ENCODE measurements at places on chromosomes 16 and 17. TPM values are rescaled to one million over a fixed set of nuclear protein-coding genes. Genes with fewer than 3 reads are reported as not detected.

Gene CCL15
- total RNA-seq = not detected

Gene HOXB1
- not detected for total RNA-seq

Gene TP53TG3D
- total RNA-seq = 2.3 TPM

Gene FBXW10
- total RNA-seq = not detected

Gene STAC2
- total RNA-seq = 0.27 TPM

Gene MYH3
- 16.0 TPM for total RNA-seq

Gene ZNF469
- total RNA-seq = 2.1 TPM

Gene KIF2B
- not detected for total RNA-seq

Gene CRYBA1
- not detected for total RNA-seq

Gene TNP2
- total RNA-seq = not detected

Gene NOG
- 114 TPM for total RNA-seq

Gene CACNA1H
- total RNA-seq = 2.3 TPM

Gene MED13
- total RNA-seq = 82.4 TPM

Gene SSTR5
- total RNA-seq = not detected

Gene SLFN14
- total RNA-seq = not detected

Gene TMC7
- not detected for total RNA-seq

Gene TBC1D28
- total RNA-seq = not detected

Gene RPL13
- 5,034 TPM for total RNA-seq

Gene SLC38A8
- total RNA-seq = not detected

Gene SYNGR3
- total RNA-seq = 0.60 TPM

Gene ZNF500
- total RNA-seq = 34.7 TPM

Gene VWA3A
- total RNA-seq = 0.99 TPM

Gene CCNF
- total RNA-seq = 2.4 TPM

Gene TERB1
- 0.25 TPM for total RNA-seq

Gene SLC52A1
- total RNA-seq = not detected

Gene VTN
- total RNA-seq = 0.26 TPM

Gene TANGO6
- 34.8 TPM for total RNA-seq

Gene CLEC10A
- 0.49 TPM for total RNA-seq

Gene ATP2A3
- total RNA-seq = 144 TPM

Gene HBZ
- not detected for total RNA-seq

Gene SLX1A
- 47.1 TPM for total RNA-seq

Gene DGKE
- total RNA-seq = 45.8 TPM

Gene CD300LB
- total RNA-seq = not detected

Gene KRTAP4-4
- total RNA-seq = not detected

Gene KRTAP2-2
- total RNA-seq = not detected

Gene LDHD
- total RNA-seq = not detected

Gene GAST
- total RNA-seq = not detected

Gene TUBB3
- 0.31 TPM for total RNA-seq

Gene NPIPB9
- 6.2 TPM for total RNA-seq

Gene IL17C
- total RNA-seq = 0.49 TPM

Gene KAT8
- total RNA-seq = 118 TPM

Gene CSH2
- not detected for total RNA-seq

Gene DNASE1L2
- 1.6 TPM for total RNA-seq

Gene NARF
- 70.1 TPM for total RNA-seq

Gene NAGS
- total RNA-seq = 0.96 TPM

All from naive thymus-derived CD8-positive, alpha-beta T cell (primary cell).